ENCODE measurements at places on chromosomes 11 and 22. TPM values are rescaled to one million over a fixed set of nuclear protein-coding genes. Genes with fewer than 3 reads are reported as not detected.
A peak's percentile ranks its signal among the peaks of the same experiment; 100 is the strongest.

GRCh38 chr22:20116376-20116950, 559 bp downstream of the RANBP1 start:
- H3K27ac ChIP-seq, result peak overlapping the region; percentile 85
- H3K27me3 ChIP-seq, result no peaks in the 10 kb centered on the region
- peak overlapping the region; percentile 93 for H3K4me3 ChIP-seq
- peak; percentile 89 for DNase-seq

DNA sequence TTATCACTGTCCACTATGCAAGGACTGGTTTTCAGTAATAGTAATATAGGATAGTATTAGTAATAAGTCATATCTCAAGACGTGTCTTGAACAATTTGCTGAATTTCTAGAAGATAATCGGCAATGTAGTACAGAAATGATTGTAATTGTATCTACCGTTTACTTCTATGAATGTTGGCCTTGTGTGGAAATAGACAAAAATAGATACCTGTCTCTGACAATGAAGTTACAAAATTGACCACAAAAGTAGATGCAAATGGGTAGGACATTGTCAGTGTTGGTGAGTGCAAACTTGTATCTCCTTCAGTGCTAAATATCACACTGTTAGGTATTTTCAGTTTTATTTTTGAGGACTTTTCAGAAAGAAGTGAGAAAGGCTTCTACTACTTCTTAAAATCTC, 43.1 kb downstream of the SVIP start:
- no peak overlapping the region for H3K4me3 ChIP-seq
- H3K36me3 ChIP-seq, result no peaks in the 10 kb centered on the region
- no peaks in the 10 kb centered on the region for H3K4me1 ChIP-seq
- no peak overlapping the region for H3K27ac ChIP-seq

- no peak overlapping the region for H3K27ac ChIP-seq
- no peaks in the 10 kb centered on the region for H3K27me3 ChIP-seq
- H3K4me1 ChIP-seq, result peaks cover 27% of the 10 kb centered on the region
- peaks cover 58% of the 10 kb centered on the region for H3K36me3 ChIP-seq
Observed at GRCh38 chr11:67126986-67127385, 7.9 kb downstream of the KDM2A start.

GRCh38 chr22:19115628-19116027, 6.6 kb downstream of the DGCR2 start:
- H3K4me1 ChIP-seq, result peaks cover 61% of the 10 kb centered on the region
- no peaks in the 10 kb centered on the region for H3K27me3 ChIP-seq
- no peak overlapping the region for H3K27ac ChIP-seq
- no peak for DNase-seq
- peaks cover 25% of the 10 kb centered on the region for H3K36me3 ChIP-seq

DNA sequence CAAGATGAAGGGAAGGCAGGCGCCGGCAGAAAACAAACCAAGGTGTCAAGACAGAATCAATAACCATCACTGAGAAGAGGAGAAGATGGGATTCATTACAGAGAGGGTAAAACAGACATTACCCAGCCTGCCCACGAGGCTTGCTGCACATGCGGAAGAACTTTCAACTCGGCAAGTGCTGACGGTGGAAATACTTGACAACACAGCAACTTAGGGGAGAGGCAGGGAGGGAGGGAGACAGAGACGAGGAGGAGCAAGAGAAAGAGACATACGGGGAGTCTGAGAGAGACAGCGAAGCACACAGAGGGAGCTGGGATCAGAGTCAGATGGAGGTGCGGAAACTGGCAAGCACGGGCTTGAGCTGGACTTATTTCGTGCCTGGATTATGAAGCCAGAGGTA, 129.3 kb upstream of the NECTIN1 start:
- H3K36me3 ChIP-seq, result no peaks in the 10 kb centered on the region
- H3K4me1 ChIP-seq, result no peaks in the 10 kb centered on the region

GRCh38 chr11:95684701-95685100, 104.9 kb downstream of the FAM76B start:
- no peaks in the 10 kb centered on the region for H3K4me1 ChIP-seq
- no peak for DNase-seq
- H3K36me3 ChIP-seq, result no peaks in the 10 kb centered on the region

GRCh38 chr11:75775056-75775455, 6.5 kb downstream of the DGAT2 start:
- H3K27ac ChIP-seq, result peak overlapping the region; percentile 91
- DNase-seq, result peak; percentile 71
- H3K4me3 ChIP-seq, result no peak overlapping the region
- no peaks in the 10 kb centered on the region for H3K27me3 ChIP-seq
- H3K4me1 ChIP-seq, result peaks cover 96% of the 10 kb centered on the region

DNA sequence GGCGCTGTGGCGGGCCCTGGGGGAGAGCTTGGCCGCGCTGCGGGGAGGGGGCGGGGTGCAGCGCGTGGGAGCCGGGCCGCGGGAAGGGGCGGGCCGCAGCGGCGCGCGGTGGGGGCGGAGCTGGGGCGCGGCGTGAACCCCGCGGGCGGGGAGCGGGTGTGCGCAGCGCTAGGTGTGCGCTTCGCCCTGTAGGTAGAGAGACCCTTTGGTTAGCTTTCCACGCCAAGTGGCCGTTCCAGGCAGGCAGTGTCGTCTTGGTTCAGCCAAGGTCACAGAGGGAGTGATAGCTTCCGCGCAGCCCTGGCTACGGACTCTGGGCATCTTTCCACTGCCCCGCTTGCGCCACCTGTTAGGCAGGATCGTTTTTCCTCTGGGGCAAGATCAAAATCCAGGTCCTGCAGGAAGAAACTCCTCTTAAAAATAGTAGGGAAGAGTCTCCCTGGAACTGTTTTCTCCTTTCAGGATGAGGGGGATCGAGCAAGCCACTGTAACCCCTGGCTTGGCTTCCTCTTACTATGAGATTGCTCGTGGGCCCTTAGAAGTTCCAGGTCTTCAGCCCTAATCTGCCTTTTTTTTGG, 434 bp downstream of the BANF1 start:
- peaks cover 58% of the 10 kb centered on the region for H3K36me3 ChIP-seq
- DNase-seq, result no peak
- peaks cover 27% of the 10 kb centered on the region for H3K4me1 ChIP-seq
- H3K4me3 ChIP-seq, result peak overlapping the region; percentile 86

GRCh38 chr22:38724176-38724575, 18.4 kb downstream of the GTPBP1 start:
- H3K27me3 ChIP-seq, result no peaks in the 10 kb centered on the region
- H3K36me3 ChIP-seq, result peaks cover 98% of the 10 kb centered on the region
- DNase-seq, result no peak
- no peak overlapping the region for H3K4me3 ChIP-seq

DNA sequence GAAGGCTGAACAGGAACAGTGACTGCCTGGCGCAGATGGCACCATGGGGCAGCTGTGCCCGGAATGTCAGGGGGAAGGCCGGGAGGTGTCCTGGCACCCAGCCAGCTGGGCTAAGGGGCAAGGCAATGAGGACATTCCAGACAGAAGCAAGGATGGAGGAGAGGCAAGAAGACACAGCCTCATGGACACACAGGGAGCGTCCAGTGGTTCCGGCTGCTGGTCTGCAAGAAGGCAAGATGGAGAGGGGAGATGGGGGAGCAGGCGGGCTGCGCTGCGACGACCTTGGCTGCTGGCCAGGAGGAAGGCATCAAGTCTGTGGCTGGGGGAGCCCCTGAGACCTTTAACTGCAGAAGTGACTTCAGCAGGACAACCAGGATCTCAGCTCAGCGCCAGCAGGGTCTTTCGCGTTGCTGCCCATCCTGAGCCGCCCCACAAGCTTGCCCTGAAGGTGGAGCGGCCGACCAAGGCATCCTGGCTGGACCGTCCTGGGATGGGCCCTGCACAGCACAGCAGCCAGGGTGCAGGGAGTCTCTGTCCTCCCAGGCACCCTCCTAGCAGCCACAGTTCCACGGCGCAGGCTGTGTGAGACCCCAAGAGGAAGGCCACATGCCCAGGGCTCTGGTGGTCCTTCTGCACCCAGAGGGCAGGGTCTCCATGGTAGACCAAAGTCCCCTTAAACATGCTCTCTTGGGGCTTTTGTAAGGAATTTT, 531.7 kb downstream of the BRD1 start:
- H3K4me3 ChIP-seq, result no peak overlapping the region
- no peak overlapping the region for H3K27ac ChIP-seq
- H3K4me1 ChIP-seq, result no peaks in the 10 kb centered on the region
- H3K36me3 ChIP-seq, result no peaks in the 10 kb centered on the region

DNA sequence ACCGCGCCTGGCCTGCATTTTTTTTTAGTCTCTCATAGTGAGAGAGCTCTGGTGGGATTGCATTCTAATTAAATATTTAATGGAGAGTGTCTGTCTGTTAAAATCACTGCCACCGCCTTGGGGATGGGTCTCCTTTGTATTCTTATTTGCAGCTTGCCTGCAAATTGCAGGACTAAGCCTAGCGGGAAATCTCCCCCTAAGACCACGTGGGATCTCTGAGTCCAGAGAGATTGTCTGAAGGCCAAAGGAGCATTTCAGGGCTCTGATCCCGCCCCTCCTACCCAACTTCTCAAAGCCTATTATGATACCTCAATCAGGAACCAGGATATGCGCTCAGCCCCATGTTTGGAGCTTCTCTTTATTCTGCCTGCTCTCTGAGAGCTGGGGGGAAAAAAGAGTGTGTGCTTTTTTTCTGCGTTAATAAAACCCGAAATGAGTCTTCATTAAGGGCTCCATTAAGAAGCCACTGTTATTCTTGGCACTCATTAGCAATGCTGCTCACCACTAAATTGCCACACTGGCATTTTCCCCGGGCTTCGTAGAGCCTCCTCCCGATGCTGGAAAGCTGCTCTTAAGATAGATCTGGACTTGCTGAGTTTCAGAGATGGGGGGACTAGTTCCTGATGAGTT, 92.9 kb upstream of the THY1 start:
- no peak overlapping the region for H3K4me3 ChIP-seq
- DNase-seq, result no peak
- no peak overlapping the region for H3K27ac ChIP-seq
- H3K27me3 ChIP-seq, result no peaks in the 10 kb centered on the region
- no peaks in the 10 kb centered on the region for H3K4me1 ChIP-seq
- H3K36me3 ChIP-seq, result no peaks in the 10 kb centered on the region

GRCh38 chr22:36317658-36318271, 64.8 kb downstream of the APOL1 start:
- no peak overlapping the region for H3K4me3 ChIP-seq
- H3K27ac ChIP-seq, result peak overlapping the region; percentile 95
- H3K27me3 ChIP-seq, result no peaks in the 10 kb centered on the region
- no peak for DNase-seq

The GLYAT gene
- not detected for total RNA-seq

The SYT12 gene
- not detected for total RNA-seq

The SLC36A4 gene
- 19.1 TPM for total RNA-seq

The GPHA2 gene
- total RNA-seq, result not detected

The C11orf16 gene
- not detected for total RNA-seq

Data from spleen (tissue), 13 donors.